ENCODE measurements at places on chromosomes 12 and 14.

DNA sequence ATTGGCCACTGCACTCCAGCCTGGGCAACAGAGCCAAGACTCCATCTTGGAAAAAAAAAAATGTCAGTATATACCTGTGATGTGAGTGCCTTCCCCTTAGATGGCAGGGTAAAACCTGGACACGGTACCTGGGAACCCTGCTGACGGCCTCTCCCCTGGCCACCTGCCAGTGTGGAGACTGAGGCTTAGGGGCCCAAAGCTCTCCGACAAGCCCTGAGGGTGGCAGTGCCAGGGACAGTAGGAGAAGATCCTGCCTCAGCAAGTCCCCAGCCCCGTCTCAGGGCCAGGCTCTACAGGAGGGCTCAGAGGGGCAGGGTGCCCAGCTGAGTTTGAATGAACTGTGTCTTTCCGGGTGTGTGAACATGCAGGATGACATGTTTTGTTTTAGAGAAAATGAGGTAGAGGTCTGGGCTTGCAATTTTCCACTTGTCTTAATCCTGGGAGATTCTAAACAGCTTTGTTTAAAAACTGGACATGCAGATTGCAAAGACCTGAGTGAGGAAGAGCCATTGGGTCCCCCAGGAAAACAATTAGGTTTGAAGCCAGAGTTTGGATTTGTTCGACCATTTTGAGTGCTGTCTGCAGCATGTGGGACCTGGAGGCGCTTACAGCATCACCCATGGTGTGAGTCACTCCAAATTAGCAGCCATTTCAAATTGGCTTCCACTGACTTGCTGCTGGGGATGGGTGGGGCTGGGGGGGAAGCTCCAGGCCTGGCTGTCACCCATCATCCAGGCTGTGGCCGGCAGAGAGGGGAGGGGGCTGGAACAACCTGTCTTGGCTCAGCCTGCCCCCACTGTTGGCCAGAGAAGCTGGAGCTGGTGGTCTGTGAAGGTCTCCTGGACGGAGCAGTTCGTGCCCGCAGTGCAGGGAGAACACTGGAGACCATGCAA, 10.8 kb downstream of the TSPAN9 start:
- no peak for DNase-seq

- no peak for DNase-seq
These were observed 8.3 kb upstream of the GNS start for GRCh38 chr12:64767495-64767894.

DNA sequence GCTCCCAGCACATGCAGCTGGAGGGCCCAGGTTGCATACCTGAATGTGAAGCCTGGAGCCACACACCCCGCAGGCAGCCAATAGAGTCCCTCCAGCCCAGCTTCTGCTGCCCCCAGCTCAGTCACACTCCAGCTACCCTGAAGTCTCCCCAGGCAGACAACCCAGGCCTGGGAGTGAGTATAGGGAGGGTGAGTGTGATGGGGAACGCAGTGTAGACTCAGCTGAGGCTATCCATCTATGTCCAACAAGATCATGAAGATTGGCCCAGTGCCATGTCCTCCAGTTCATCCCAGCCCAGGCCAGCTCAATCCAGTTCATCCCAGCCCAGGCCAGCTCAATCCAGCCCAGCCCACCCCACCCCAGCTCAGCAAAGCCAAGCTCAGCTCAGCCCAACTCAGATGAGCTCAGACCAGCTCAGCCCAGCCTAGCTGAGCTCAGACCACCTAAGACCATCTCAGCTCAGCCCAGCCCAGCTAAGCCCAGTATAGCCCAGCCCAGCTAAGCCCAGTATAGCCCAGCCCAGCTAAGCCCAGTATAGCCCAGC, 330.4 kb downstream of the TMEM121 start:
- no peak for DNase-seq

DNA sequence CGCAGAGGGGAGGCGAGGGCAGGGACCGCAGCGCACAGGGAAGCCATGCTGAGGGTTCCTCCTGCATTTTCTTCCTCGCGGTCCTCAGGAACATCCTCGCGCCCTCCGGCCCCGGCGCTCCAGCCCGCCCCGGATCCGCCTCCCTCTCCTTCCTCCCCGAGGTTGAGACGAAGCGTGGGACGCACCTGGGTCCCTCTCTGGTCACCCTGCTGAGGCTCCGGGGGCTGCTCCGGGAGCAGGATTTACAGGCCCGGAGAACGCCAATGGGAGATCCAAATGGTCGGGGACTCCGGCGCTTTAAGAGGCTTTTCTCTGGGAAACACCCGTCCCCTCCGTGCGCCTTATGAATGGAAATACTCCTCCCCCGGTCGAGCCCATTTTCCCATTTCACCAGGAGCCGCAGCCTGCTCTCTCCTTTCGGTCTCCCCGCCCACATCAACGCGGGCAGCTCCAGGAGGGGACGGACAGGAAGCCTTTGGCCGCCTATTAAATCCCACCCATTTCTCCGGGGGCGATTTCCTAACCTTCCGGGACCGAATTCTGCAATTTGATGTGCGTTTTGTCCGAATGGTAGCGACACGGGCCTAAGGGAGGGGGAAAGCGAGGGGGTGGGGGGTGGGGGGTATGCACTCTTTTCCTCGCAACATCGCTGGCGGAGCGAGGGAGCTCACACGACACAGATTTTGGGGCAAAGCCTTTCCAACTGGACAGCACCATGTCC, at the start of gene UNC79:
Gene UNC79 (plus strand): TSS at position 625 of the 721 bp plus-strand sequence. CDS start 91 bp downstream, at position 716.
- no peak for DNase-seq

DNA sequence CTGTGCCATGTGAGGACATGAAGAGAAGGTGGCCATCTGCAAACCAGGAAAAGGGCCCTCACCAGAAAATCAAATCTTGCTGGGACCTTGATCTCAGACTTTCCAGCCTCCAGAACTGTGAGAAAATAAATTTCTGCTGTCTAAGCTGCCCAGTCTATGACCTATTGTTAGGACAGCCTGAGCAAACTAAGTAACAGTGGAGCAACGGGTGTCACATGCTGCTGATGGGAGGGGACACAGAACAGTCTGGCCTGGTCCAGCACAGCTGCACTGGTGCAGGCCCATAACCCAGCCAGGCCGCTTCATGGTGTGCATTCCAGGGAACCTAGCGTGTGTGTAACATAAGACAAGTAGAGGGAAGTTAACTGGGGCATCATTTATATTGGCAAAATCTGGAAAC, 42.1 kb downstream of the GRIP1 start:
- DNase-seq: no peak

GRCh38 chr12:119869720-119870119, 7.4 kb downstream of the CIT start:
- DNase-seq: no peak
